ENCODE measurements at places on chromosomes 16 and 17.

- DNase-seq: no peak
These were observed 129.5 kb downstream of the CDH13 start for GRCh38 chr16:82756283-82756599.

- DNase-seq: no peak
These were observed 9.9 kb downstream of the MLYCD start for GRCh38 chr16:83908798-83909197.

DNA sequence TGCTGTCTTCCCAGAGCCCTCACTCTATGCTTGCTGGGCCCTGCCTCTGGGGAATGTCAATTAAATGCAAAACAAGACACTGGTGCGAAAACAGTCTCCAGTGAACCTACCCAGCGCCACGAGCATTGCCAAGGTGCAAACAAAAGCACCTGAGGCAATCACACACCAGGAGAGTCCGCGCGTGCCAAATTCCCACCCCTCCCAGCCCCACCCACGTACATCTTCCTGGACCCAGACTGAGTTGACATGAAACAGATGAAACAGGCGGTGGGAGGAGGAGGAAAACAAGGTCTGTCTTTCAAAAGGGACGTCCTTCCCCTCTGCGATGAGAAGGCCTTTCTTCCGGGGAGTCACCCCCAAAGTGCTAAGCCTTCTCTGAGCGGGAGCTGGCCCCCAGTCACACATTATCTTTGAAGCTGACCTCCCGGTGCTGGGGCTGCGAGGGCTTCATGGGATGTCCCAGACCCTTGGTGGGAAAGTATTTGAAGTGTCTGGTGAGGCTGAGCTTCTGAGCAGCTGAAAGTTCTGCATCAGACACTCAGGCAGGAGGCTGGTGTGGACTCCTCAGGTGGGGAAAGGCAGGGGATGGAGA lies 200.4 kb downstream of the AXIN2 start:
- DNase-seq: no peak

GRCh38 chr17:78125138-78125913 lies 3.2 kb downstream of the TMC6 start:
- no peak for DNase-seq

DNA sequence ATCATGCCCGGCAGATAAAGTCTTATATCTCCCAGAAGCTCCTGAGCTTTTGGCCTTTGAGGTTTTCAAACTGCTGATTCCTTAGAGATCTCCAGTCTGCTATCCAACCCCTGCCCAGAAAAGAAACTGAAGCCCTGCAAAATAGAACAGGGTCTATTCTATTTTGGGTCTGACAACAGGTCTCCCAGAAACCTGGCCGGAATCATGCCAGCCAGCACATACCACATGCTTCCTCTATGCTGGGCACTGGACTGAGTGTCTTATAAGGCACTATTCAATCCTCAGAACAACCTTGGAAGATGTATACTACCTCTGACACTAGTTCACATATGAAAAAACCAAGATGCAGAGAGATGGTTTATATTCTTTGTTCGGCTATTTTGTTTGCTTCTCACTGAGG lies 21.3 kb upstream of the GFOD2 start:
- DNase-seq: no peak

- DNase-seq: no peak
These were observed 2.2 kb downstream of the DPEP1 start for GRCh38 chr16:89615596-89616090.

DNA sequence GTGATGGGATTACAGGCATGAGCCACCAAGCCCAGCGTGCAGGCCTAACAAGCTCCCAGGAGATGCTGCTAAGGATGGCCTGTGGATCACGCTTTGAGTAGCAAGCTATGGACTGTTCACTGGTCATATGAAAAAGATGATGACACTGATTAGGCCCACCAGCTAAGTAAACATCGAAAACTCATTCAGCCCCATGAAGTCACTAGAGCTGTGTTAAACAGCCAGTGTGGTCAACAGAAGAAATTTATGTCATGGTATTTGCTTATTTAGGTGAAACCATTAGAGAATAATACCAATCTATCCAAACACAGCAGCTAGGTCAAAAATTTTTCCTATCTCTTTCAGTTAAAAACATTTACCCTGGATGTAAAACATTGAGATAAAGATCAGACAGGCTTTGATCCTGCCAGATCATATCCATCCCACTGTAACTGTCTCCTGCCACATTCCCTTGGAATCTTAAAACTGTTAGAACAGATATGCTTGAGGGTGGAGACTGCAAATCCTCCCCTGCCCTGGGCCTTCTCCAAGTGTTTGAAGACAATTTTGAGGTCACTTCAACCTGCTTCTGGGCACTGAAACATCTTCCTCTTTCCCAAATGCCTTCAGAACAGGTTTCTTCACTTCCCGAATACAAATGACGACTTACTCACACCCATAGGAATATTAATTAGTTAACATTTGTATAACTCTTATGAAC lies 30.9 kb downstream of the HOXB1 start:
- DNase-seq: no peak

GRCh38 chr17:49337884-49338283 lies 24.2 kb downstream of the ZNF652 start:
- DNase-seq: no peak

DNA sequence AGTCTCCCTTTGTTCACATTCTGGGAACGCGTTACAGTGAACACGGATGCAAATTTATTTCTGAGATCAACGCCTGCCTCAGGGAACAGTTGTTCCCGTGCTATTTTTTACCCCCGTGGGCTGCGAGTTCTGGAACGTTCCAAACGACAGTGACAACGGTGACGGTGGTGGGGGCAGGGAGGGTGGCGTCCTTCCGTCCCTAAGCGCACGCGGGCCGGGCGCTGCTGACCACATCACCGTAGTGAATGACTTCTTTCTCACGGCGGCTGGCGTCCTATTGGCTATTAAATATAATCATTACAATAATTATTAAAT lies 45.1 kb upstream of the SSTR5 start:
- no peak for DNase-seq

- DNase-seq: no peak
These were observed 289.7 kb upstream of the ZFHX3 start for GRCh38 chr16:73337373-73338296.

- no peak for DNase-seq
These were observed 31.9 kb upstream of the ABCC11 start for GRCh38 chr16:48279199-48279598.

- no peak for DNase-seq
These were observed 6.8 kb downstream of the MTSS2 start for GRCh38 chr16:70678898-70679670.
